Endothelial cell of umbilical vein (primary cell): ENCODE measurements at places on chromosomes 16 and 17. TPM values are rescaled to one million over a fixed set of nuclear protein-coding genes. Genes with fewer than 3 reads are reported as not detected.

DNA sequence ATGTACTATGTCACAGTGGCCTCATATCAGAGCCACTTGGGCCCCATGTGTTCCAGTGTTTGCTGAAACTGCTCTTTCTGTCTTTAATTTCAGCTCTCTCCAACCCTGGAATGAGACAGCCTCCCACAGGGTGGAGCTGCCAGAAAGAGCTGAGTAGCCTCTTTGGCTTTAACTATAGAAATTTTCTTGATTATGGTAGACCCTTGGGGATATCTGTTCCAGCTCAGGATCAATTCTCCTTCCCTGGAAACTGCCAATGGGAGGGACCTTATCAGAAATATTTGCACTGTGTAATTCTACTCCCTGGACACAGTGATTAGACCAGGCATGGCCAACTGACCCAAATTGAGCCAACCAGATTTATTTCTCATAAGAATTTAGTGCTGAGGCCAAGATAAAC, 39.0 kb upstream of the KDM8 start:
- DNase-seq: no peak

DNA sequence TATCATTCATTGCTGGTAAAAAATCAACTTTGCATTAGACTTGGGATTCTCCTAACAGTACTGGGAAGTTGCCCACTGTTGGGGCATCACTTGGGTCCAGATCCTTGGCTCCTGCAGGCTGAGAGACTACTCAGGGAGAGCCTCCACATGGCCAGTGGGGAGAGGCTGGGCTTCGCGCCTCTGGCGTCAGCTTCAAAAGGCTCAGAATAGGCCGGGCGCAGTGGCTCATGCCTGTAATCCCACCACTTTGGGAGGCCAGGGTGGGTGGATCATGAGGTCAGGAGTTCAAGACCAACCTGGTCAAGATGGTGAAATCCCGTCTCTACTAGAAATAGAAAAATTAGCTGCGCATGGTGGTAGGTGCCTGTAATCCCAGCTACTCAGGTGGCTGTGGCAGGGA, 3.4 kb upstream of the CSHL1 start:
- DNase-seq: no peak

DNA sequence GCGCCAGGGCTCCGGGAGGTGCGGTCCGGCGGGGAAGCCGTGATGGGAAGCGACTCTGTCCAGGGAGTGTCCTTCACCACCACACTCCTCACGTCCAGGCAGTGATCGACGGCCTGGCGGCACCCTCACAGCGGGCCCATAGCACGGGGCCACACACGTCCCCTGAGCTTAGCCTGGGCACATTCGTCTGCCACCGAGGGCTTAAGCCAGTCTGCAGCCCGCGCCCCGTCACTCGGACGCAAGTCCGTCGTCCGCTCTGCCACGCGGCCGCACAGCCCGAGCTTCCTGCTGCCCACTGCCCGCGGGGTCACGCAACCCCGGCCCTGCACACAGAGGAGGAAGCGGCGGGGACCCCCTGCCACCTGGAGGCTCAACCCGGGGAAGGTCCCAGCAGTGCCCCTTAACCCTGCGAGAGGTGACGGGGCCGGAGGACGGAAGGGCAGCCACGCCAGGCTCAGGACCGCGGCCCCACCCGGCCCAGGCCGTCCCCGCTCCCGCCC, 3.0 kb upstream of the TBX2 start:
- DNase-seq: no peak

DNA sequence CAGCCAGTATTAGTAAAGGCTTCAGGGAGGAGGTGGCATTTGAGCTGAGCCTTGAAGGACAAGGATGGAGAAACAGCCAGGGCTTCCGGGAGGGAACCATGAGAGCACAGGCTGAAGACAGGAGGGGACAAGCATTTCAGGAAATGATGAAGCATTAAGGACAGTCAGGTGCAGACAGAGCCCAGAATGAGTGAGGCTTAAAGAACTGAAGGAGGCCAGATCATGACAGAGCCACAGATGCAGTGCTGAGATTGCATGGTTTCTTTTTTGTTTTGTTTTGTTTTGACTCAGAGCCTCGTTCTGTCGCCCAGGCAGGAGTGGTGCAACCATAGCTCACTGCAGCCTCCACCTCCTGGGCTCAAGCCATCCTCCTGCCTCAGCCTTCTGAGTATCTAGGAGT, 211.5 kb downstream of the SOX9 start:
- DNase-seq: no peak

- no peak for DNase-seq
These were observed 88.8 kb upstream of the ANKFN1 start for GRCh38 chr17:56064506-56064905.

GRCh38 chr16:4522051-4522581, 16.5 kb downstream of the CDIP1 start:
- DNase-seq: no peak

DNA sequence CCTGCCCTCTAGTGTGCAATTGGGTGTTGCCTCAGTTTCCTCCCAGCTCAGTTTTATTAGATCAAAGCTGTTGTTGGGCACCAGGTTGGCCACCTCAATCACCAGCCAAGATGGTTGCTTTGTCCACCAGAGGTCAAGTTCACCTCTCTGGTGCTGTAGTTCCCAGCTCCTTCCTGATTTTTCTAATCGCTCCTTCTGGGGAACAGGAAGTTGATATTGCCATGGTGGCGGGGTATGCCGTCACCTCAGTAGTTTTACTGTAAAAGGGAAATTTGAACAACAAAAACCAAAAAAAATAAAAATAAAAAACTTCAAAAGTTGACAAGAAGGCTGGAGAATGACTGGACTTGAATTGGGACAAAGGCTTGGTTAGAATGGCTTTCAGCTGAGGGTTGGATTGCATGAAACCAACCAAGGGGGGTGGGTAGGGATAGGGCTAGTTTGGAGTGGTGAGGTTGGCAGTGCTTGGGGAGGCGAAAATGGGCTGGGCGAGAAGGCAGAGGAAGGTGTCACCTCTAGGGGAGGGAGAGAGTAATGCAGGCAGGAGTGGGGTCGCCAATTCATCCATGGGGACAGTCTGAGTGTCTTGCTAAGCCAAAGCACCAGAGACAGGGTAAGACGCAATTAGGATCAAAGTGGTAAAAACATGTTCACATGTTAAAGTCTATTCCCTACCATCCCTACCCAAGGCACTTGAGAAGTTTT, 6.2 kb downstream of the EFNB3 start:
- DNase-seq: no peak

DNA sequence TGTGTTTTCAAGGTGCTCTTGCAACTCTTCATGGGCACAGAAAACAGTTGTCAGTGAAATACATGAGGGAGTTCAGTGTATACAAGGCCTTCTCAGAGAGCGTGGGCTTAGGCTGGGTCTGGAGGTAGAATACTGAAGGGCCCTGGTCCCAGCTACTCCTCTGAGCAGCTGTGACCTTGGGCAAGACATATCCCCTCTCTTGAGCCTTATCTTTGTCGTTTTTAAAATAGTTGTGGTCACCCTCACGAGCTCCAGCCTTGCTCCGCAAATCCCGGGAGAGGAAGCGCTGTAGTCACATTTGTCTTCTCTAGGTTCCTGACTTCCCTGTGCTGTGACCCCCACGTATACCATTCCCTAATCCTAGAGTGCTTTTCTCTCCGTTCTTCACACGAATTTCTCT, 3.6 kb downstream of the ZNRF1 start:
- no peak for DNase-seq

GRCh38 chr16:56611281-56611833, 3.0 kb downstream of the MT2A start:
- DNase-seq: peak; percentile 45

DNA sequence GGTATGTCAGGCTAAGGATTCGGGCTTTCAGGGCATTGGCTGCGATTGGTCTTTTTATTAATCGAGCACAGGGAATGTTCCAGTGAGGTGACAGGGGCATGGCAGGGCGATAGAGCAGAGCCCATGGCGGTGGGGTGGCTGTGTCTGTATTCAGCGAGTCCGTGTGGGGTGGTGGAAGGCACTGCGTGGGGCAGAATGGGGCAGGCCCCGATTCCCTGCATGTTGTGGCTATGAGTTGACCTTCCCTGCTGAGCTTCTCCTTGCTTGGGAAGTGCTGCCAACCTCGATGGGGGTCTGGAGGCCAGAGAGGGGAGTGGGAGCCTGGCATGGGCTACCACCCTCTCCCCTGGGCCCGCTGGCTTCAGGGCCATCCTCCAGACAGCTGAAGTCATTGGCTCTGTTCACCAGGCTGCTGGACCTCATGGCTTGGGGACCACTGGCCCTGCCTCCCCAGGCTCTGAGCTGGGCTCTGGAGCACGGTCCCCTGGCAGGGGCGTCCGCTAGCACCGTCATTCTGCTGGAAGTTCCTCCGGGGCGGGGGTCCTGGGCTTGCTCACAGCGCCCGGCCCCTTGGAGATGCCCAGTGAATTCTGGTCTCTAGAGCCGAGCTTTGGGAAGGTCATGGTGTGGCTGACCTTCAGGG, 92.1 kb downstream of the NPIPB11 start:
- DNase-seq: no peak

DNA sequence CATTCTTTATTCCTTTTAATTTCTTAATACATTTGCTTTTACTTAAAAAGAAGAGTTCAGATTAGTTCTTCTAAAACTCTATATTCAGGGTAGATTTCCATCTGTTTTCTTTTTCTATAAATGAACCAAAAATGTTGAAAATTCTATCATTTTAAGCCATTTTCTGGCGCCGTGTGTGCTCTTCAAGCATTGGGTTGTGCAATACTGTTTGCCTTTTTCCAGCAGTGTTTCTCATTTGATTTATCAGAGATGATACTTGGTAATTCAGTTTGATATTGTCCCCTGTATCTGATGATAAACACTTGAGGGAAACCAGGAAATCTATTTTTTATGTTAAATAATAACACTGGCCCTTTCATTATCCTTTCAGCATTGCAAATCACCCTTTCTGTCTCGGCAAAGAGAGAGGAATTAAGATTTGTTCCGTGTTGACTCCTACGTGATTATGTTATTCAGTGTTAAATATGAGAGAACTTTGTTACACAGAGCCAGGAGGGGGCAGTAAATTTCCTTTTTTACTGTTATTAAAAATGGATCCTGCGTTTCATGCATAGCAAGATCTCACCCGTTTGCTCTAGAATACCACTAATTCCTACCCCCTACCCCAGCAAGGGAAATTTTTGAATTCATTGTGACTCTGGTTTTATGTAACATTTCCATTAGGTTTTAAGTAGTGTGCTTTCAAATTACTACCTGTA, 606.9 kb upstream of the RBFOX1 start:
- DNase-seq: no peak

- DNase-seq: no peak
These were observed 5.4 kb downstream of the TPSD1 start for GRCh38 chr16:1261131-1261892.

GRCh38 chr16:10466861-10467260, 81.0 kb downstream of the ATF7IP2 start:
- no peak for DNase-seq

The ABCC6 gene
- polyA plus RNA-seq: 0.05 and 0.07 TPM in 2 replicates

The ZACN gene
- polyA plus RNA-seq: 0.05 and 0.18 TPM in 2 replicates

The SUPT6H gene
- polyA plus RNA-seq: 33.9 and 34.9 TPM in 2 replicates

The DNAH9 gene
- polyA plus RNA-seq: not detected in 2 replicates

The CRYBA1 gene
- polyA plus RNA-seq: not detected in 2 replicates
